ENCODE measurements at places on chromosomes 3 and 15.

DNA sequence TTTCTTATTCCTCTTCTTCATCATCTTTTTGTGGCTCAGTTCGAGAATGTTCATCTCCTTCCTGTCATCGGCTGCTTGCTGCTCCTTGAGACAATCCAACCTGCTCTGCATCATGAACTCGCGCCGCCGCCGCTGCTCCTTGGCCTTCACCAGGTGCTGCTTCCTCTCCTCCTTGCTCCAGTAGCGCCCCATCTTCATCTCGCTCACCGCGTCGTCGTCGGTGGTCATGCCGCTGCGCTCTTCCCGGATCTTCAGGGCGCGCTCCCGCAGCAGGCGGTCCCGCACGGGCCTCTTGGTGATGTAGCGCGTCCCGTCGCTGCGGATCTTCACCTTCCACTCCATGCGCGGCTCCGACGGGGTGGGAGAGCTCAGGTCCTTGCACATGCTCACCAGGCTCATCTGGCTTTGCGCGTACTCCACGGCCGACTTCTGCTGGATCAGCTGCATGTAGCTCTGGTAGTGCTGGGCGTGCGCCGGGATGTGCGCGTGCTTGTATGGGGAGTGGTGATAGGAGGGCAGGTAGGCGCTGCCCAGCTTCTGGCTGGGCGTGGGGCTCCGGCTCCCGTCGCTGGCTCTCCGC is 241.2 kb downstream of the PDZRN3 start:
- DNase-seq: no peak

- DNase-seq: no peak
Observed at GRCh38 chr3:104555728-104556127, 811.0 kb upstream of the ALCAM start.

DNA sequence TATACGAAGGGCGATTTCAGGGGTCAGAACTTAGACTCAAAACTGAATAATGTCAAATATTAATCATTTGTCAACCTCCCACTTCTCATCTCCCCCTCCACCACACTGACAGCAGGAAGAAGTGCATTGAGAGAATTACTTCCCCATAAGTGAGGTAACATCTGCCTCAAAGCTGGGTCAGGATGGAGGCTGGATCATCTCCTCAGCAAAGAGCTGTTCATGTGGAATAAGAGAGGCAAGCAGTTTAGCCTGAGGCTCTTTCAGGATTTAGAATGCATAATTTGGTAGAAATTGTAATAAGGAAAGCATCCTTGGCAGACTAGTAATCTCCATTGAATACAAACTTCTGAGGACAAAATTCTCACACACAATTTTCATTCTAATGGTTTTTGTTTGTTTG is 512.1 kb downstream of the ROBO1 start:
- DNase-seq: peak; percentile 64

DNA sequence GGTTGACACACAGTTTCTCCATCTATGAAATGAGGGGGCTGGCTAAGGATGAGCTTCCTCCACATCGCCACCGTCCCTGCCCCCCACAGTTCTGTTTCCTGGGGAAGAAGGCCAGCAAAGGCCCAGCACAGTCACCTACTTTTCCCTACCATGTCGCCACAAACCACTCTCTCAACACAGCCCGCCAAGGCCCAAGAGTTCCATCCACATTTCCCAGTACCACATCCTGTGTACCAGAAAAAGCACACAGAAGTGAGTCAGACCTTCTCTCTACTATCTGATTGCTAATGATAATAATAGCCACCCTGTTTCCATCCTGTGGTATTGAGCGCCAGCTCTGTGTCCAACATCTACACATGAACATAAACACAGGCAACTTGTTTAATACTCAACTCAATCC is 30.3 kb upstream of the C15orf39 start:
- DNase-seq: peak; percentile 66

- DNase-seq: no peak
Observed at GRCh38 chr3:126766653-126767052, 62.6 kb downstream of the CHCHD6 start.

DNA sequence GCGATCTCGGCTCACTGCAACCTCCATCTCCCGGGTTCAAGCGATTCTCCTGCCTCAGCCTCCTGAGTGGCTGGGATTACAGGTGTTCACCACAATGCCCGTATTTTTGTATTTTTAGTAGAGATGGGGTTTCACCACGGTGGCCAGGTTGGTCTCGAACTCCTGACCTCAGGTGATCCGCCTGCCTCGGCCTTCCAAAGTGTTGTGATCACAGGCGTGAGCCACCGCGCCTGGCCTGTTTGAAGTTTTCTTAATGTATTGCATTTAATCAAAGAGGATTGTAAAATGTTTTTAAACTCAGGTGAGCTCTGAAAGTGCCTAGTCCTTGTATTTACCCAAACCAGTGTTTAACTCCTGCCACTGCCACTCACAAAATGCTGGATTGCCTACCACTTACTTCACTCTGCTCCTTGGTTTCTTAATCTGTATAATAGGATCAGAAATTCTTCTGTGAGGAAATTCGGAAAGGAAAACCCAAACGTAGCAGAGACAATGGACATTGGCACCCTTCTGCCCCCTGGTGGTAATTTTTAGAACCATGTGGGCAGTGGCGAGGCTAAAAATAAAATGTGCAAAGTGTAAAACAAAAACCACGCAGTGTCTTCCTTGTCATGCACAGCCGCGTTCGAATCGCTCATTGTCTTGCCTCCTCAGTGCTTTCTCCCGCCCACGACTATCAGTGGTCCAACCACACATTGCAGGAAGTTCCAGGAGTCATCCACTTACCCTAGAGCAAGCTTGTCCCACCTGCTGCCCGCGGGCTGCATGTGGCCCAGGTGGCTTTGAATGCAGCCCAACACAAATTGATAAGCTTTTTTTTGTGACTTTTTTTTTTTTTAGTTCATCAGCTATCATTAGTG is 27.3 kb downstream of the CEP19 start:
- peak; percentile 85 for DNase-seq

GRCh38 chr15:31811641-31812040 is 218.7 kb upstream of the CHRNA7 start:
- no peak for DNase-seq

DNA sequence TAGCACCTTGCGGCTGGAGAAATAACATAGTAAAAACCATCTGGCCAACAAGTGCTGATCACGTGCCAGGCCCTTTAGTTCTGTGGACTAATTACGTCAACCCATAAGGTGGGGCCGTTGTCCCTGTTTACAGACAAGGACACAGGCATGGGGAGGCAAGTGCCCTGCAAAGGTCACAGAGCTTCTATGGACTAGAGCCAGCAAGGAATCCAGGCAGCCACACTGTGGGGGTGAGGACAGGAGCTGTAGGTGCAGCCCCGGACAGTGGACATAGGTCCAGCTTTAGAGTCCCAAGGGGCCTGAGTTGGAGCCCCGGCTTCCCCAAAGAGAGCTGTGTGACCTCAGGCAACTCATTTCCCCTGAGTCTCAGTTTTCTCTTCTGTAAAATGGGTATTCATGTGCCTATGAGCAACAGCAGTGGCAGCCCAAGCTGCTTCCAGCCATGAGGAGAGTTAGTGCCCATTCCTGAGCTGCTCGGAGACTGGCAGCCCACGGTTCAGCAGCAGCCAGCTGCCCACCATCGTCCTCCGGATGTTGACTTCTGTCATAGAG is 13.9 kb downstream of the CHST13 start:
- no peak for DNase-seq

GRCh38 chr15:77052556-77052955 is 18.4 kb downstream of the TSPAN3 start:
- no peak for DNase-seq

- no peak for DNase-seq
Observed at GRCh38 chr3:50674349-50675178, at the start of gene DOCK3. Gene DOCK3, plus strand, starts transcription at chr3:50674927. Its CDS starts 337 bp downstream, at chr3:50675264.

DNA sequence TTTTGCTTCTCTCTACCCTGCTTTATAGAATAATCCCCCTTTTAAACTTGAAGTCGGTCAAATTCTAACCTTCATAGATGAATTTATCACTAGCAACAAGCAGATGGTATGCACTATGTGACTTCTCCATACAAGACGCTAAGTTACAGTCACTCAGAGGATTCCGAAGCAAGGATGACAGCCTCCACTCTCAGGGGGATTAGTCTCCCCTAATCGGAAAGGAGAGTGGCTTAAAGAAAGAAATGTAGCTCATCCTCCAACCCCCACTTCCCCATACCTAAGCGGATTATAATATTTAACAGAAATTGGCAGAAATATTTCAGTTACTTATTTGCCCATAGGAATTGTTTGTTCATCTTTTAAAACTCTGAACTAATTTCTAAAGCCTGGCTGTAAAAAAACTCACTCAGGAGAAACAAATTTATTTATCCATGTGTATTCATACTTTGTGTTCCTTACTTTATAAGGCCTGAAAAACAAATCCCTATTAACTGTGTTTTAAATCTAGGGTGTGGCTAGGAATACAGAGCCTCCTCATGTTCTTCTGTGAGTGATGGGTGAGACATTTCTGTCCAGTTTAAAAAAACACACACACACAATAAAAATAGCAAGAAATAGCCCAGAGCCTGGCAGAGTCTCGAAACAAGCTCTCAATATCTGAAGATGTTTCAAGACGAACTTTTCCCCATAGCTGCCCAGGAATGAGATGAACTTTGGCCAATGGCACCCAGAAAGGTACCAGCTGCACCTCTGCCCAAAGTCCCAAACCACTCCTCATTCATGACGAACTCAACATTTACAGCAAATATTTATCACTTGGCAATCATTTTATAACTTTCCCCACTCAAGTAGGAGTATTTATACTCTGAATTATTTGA is 18.7 kb downstream of the SIAH2 start:
- DNase-seq: no peak

- DNase-seq: no peak
Observed at GRCh38 chr15:77475001-77475400, 54.3 kb downstream of the HMG20A start.

DNA sequence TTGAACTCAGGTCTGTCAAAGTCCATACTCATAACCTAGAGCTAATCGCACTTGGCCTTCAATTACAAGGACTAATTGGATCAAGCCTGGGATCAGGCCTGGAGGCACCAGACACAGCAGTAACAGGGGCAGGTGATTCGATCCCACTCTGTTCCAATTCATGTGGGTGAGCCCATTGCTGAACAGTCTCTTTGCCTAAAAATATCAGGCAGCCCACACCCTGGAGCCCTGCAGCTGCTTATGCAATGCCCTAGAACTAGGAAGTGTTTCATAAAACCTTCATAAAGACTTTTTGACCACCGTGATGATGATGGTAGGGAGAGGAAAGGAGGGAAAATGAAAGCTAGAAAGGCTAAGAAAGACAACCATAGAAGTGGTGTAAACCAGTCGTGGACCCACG is 47.8 kb upstream of the NEO1 start:
- DNase-seq: no peak

DNA sequence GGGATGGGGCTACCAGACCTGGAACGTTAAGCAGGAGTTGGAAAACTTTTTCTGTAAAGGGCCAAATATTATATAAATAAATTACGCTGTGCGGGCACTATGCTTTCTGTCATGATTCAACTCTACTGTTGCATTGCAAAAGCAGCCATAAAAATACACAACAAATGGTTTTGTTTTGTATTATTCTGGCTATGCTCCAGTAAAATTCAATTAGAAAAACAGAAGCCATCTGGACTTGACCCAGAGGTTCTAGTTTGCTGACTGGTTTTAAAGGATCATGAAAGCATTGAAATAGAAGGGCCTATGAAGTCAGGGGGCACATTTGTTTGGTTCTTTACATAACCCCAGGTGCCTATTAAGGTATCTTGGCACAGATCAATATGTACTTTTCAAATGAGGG is 647.4 kb upstream of the LMCD1 start:
- DNase-seq: no peak

DNA sequence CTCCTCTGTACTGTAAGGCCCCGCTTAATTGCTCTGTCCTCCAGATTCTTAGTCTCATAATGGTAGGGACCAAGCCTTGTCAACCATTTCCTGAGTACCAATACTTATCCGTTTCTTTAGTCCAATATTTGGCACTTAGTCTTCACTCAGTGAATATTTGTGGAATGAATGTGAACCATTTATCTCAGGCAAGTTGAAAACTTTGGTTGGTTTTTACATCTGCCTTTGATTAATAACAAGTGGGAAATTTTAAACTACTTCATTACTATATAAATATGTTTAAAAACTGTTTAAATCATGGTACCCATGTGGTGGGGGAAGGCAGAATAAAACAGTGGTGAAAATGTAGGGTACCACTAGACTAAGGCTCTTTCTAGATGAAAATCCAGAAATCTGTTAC is 15.2 kb downstream of the CA12 start:
- no peak for DNase-seq

- no peak for DNase-seq
Observed at GRCh38 chr3:62723166-62723913, 151.9 kb downstream of the CADPS start.

DNA sequence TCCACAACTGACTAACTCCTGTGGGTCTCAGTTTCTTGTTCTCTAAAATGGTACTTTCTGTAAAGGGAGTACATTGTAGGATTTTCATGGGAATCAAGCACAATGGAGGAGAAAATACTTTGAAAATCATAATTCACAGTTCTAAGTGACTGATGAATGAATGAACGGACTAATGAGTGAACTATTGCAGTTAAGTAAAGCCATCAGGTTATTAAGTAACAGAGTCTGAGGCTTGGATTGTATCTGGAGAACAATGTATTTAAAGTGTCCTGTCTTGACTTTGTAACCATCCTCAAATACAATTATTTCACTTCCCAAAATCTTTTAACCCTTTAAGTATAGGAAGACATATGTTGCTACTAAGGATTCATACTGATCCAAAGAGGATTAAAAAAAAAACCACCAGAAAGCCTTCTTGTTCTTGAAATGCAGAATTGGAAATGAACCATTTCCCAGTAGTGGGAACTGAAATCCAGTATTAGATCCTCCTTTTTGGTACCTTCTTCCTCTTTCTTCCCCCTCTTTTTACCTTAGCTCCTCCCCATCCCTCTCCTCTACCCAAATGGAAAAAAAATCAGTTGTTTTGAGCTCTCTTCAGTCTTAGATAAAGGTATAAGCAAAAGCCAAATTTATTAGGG is 13.2 kb upstream of the BCL6 start:
- no peak for DNase-seq

DNA sequence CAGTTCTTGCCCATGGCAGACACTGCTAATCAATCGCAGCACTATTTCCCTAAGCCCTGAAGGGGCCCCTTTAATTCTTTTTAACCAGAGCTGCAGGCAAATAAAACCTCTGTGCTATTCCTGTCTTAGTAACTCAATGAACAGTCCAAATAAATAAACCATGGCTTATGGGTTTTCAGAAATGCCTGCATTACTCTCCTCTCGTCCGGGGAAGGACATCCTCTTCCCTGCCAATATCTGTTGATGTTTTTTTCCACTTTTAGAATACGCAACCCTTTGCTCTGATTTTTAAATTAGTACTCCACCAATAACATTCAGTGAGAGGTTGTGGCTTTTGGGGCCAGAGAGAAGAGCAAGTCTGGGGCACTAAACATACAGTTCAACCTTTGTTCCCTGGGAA is 35.2 kb upstream of the PRICKLE2 start:
- no peak for DNase-seq

- no peak for DNase-seq
Observed at GRCh38 chr3:189822726-189823125, 191.5 kb downstream of the TP63 start.

DNA sequence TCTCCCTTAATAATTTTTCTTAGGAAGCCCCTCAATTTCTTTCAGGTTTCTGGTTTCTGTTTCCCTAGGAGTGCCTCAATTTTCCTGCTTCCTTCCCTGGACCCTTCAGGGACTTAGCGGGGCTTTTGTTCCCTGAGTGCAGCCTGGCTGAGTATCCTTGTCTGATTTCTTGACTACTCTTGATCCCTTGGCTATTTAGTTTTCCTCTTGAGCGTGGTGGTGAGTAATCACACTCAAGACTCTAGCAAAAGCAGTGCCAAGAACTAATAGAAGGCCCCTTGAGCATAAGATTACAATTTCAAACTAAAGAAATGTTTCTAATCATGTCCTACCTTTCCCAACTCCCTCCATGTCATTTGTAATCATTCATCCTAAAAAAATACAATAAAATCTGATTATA is 94.3 kb upstream of the C3orf80 start:
- DNase-seq: no peak
